Mucosa of descending colon (tissue), 3 donors: ENCODE measurements at places on chromosomes 6 and 20. TPM values are rescaled to one million over a fixed set of nuclear protein-coding genes. Genes with fewer than 3 reads are reported as not detected.

Gene FOXQ1
- 0.58 TPM for total RNA-seq

Gene HRH3
- not detected for total RNA-seq

Gene RAET1L
- total RNA-seq: not detected

Gene GPLD1
- total RNA-seq: 1.8 TPM

Gene TSPO2
- not detected for total RNA-seq

Gene C20orf202
- total RNA-seq: not detected

Gene ESR1
- total RNA-seq: 1.6 TPM

DNA sequence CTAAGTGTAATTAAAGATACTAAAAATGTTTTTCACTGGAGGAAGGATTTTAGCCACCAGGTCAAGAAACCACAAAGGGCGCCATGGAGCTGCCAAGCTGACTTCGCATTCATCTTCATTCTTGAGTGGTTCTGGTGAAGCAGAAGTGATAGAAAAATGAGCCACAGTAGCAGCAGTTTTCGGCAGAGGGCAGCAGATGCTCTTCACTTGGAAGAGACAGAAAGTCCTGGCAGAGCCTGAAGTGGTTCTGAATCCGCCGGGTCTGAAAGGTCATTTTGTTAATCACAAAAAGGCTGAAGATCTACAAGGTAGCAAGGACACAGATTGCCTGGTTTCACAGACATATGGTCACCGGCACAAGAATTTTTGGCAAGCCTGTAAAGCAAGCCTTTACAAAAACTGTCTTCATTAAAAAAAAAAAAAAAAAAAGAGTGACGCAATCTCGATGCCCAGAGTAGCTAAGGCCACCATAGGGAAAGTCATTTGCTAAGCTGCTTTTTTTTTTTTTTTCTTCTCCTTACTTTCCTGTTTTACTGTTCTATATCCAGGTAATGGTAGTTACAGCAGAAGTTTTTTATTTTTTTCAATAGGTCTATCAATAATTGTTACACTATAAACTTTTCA, 345.1 kb upstream of the AGPAT4 start:
- peak; percentile 3 for DNase-seq

- no peak for DNase-seq
Observed at GRCh38 chr6:5550631-5551030, 289.3 kb downstream of the FARS2 start.

DNA sequence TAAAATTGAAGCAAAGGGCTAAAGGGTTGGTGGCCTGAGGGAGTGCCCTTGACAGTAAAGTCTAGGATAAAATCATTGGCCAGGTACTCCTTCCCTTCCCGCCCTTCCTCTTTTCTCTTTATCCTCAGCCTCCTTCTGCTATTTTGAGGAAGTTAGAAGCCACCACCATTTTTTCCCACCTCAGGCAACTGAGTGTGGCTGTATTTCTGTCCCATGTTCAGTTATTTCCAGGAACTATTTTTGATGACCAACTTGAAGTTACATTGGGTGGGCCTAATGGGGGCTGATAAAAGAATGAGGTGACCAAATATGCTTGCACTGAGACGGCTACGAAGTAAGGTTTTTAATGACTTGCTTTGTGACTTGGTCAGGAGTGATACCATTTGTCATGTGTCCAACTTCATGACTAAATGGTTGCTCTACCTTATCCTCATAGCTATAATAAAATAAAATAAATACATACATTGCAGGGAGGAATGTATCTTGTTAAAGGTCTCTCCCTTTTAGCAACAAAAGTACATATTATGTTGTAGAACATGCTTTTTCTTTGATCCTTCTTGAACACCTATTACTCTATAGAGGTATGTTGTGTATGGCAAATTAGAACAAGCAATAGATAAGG, 12.0 kb downstream of the PTPN1 start:
- DNase-seq: no peak

DNA sequence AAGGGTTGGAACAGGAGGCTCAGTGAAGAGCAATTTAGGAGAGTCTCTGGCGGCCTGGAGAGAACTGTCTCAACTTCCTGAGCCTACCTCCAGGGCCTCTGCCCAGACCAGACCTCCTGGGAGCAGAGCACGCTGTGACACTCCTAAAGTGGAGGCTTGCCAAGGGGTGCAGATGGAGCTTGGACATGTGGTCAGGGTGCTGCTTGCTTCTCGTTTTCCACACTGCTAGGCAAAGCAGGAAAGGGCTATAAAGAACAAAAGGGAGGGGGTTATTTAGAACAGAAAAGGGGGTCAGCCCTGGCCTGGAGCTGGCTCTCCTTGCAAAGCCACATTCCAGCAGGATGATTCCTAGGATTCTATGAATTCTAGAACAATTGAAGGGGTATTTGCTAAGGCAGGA, 145.7 kb upstream of the GGTLC1 start:
- no peak for DNase-seq

DNA sequence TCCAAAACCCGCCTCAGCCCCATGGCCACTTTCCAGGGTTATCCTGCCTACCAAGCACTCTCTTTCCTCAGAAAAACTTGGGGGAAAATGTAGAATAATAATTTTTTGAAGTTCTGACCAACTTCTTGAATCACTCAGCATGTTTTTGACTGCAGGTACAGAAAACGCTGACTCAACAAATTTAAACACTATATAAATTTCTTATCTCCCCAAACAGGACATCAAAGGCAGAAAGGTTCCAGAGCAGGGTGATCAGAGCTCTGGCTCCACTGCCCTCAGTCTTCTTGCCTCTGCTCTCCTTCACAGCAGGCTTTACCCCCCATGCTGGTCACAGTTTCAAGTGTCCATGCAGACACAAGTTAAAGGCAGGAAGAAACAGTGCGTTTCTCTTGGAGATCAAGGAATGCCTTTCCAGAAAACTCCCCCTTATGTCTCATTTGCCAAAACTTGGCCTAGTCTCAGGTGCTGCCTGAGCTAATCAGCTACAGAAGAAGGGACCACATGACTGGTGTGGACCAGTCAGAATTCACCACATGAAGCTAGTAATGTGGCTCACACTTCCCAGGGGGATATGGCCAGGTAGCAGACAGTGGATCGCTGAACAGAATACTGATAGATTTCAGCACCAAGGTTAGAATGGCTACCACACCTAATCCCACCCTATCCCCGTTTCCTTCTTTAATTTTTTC, 24.4 kb upstream of the SLC17A3 start:
- no peak for DNase-seq

GRCh38 chr6:113120224-113120581, 736.9 kb upstream of the MARCKS start:
- DNase-seq: no peak

- no peak for DNase-seq
Observed at GRCh38 chr20:32599783-32600340, 14.7 kb upstream of the NOL4L start.

- no peak for DNase-seq
Observed at GRCh38 chr6:128521282-128521632, 858 bp upstream of the PTPRK start.

- no peak for DNase-seq
Observed at GRCh38 chr20:61965606-61966491, 99.8 kb downstream of the TAF4 start.

DNA sequence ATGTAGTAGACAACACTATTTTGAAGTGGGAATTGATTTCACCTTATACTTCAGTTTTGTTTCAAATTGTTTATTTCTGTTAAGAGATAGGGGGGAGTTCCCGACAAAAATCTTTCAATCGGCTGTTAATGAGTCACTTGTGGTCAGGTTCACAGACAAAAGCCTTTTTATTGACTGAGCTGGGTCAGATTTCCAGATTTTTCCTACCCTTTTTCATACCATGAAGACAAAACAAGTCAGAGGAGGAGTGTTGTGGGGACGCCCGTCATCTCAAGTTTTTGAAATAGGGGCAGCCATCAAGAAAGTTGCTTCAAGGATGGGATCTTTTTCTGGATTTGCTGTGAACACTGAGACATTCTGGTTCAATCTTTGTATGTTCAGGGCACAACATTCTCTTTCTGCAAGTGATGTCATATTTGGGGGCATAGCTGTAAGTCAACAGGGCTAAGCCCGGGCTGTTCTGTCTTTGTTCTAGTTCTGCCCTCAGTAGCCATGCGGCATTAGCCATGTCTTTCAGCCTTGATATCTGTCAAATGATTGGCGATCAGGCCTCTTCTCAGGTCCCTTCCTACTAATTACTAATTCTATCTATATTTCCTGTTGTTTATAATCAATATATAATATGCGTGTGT, 496.0 kb upstream of the MARCKS start:
- DNase-seq: no peak

GRCh38 chr6:121780325-121781321, 345.2 kb downstream of the GJA1 start:
- DNase-seq: peak; percentile 8

DNA sequence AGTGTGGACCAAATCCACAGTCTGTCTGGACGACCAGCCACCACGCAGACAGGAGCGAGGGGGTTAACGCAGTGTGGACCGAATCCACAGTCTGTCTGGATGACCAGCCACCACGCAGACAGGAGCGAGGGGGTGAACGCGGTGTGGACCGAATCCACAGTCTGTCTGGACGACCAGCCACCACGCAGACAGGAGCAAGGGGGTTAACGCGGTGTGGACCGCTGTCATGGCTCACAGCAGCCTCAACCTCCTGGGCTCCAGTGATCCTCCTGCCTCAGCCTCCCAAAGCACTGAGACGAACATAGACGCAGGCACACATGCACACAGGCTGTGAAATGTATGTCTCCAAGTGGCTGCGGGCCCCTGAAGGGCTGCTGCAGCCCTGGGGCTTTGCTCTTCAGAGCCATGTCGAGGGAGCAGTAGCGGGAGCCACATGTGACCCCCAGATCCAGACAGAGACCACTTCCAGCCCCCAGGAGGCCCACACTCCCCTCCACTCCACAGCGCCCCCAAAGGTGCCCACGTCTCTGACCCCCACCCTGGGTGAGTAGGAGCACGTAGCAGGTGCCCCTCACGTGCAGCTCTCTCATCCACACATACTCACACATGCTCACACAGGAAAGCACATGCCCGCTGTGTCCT, 98.1 kb downstream of the YTHDF1 start:
- peak; percentile 3 for DNase-seq

- DNase-seq: no peak
Observed at GRCh38 chr6:14964556-14965270, 281.2 kb upstream of the JARID2 start.

DNA sequence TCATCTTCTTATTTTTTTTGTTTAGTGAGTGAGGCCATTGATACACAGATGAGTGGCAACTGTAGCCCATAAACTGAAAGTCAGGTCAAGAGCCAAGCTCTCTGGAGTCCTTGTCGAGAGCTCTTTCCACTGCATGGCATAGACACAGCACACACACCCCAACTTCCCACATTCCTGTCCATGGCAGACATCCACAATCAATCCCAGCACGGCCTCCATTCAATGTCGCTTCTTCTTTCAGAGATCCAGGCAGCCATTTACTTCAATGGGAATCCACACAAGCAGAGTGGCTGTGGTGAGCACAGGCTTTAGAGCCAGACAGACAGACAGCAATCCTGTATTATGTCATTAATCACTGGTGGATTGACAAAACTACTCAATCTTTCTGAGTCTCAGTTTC, 34.9 kb upstream of the ECI2 start:
- no peak for DNase-seq

- peak; percentile 10 for DNase-seq
Observed at GRCh38 chr20:63121749-63122405, 94.1 kb downstream of the YTHDF1 start.

DNA sequence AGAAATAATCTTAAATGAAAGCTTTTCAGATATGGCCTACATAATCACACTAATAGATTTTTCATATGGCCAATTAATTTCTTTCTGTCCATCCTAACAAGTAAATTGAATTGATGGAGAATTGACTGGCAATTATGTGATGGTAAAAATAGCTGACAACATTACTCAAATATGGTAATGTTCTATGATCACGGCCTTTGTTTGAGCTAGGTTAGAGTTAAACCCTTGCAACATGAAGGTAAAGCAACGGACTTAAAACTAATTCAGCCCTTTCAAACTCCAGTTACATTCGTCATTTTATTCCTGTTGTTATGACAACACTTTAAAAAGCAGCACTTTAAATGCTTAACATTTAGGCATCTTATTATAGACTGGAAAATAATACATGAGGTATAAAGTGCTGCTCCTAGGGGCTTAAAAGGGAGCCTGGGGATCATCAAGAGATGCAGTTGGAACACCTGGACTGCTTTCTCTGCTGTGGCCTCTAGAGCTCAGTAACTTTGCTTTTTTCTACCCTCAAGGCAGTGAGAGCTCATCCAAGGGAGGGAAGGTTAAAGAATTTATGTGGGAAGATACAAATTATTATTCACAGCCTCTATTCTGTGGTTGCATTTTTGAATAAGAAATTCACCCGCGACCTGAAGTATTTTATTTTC, 46.9 kb downstream of the RIPOR2 start:
- no peak for DNase-seq

GRCh38 chr6:7526755-7527154, 14.7 kb upstream of the DSP start:
- no peak for DNase-seq

DNA sequence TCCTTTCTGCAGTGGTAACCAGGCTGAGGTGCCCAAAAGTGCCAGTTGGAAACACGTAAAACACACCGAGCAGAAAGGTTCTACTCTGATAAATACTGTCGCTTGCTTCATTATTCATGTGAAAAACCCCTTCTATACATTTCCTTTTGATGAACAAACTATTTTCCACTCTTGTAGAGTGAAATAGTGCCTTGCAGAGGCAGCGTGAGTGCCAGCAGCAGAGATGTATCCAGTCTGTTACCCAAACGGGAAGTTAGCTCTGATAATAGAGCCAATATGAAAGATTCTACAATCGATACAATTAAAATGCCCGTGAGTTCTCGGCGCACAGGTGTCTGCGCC, 1.5 kb downstream of the ZBTB46 start:
- no peak for DNase-seq

DNA sequence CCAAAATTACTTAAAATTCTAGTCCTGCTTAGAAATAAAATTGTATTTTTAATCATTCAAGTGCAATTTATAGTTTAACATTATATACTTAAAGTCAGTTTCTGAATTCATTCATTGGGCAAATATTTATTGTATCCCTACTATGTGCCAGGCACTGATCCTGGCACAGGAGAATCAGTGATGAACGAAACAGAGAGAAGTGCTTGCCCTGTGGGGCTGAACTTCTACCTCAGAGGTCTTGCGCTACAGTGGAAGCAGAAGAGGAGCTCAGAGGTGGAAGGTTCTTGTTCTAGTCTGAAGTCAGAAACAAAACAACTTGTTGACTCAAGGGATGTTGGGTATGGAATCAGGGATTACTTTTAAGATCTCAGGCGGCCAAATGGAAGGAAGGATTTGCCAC, 6.0 kb downstream of the CLDN20 start:
- DNase-seq: no peak
